ENCODE measurements at places on chromosomes 13 and 19.

GRCh38 chr19:50465986-50466705, 10.2 kb upstream of the EMC10 start:
- DNase-seq: peak; percentile 9

DNA sequence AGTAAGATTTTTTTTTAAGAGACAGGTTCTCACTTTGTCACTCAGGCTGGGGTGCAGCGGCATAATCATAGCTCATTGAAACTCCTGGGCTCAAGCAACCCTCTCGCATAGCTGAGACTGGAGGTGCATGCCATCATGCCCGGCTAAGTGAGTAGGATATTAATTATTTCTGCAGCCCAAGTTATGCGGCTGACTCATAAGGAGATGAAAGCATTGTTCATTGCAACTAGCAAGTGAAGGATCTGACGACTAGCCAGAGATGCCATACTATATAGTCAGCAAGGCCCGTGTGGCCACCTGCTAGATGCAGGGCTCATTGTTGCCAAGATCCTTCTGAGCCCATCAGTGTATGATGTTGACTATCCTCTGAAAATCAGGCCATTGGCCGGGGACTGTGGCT, 45.2 kb downstream of the ABCC4 start:
- DNase-seq: peak; percentile 86

DNA sequence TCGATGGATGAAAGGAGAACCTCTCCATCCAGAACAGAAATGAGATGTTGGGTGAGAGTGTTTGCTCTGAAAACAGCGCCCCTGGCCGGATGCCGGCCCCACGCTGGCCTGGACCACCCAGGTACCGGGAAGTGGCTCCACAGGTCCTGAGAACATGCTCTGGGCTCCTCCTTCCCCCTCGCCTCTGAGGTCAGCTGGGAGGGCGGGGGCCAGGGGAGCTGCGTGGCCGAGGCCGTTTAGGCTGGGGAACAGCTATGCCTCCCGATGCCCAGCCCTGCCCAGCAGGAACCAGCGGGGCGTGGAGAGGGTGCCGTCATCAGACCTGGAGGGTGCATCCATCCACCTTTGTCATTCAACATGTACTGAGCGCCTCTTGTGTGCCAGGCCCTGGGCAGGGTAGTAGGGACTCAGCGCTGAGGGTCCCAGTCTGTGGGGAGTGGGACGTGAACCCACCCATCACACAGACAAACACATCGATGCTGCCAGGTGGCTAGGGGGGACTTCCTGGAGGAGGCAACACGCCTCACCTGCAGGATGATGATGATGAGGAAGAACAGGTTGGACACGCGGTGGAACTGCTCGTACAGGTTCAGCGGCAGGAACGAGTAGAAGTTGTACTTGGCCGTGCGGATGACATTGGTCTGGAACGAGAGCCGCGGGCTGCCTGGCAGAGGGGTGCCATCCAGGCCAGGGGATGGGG, 4.2 kb downstream of the ATP8B3 start:
- no peak for DNase-seq

- no peak for DNase-seq
Observed at GRCh38 chr13:26112843-26113242, 61.0 kb upstream of the SHISA2 start.

DNA sequence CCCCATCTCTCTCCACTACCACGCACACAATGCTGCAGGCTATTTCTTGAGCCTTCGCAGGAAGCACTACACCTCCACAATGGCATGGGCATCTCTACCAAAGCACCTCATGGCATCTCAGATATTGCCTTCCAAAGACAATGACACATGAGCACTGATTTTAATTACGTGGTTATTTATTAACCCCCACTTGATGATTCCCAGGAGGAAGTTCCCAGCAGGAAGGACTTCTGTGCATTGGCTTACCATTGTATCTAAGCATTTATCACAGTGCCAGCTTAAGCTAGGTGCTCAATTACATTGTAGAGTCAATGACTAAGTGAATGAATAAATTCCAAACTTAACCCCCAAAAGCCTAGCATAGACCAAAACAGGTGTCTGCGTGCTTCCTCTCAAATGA, 101.4 kb downstream of the ABCC4 start:
- DNase-seq: no peak

GRCh38 chr19:6063576-6064335, 46.5 kb downstream of the RFX2 start:
- DNase-seq: no peak

DNA sequence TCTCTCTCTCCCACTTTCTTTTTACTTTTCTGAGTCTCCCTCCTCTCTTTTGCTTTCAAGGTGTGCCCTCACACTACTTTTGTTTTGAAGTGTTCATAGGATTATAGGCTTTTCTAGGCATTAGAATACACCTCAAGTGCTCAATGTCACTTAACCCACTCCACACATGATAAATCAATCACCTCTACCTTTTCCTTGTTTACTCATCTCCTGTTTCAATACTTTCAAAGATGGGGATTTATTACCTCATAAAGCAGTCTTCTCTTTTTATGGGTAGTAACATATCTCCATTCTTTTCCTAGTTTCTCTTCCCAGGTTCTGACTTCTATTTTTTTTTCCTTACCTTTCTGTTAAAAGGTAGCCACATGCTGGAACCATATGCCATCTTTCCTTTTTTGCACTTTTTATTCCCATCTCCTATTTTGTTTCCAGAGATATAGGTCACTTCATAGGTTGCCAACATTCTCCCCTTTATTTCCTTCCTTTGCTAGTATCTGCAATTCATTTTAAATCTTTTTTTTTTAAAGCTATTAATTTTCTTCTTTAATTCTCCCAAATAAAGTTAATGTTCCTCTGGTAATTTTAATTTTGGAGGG, 137.6 kb upstream of the SLC10A2 start:
- DNase-seq: no peak

GRCh38 chr19:53157626-53158025, 1.2 kb downstream of the ZNF347 start:
- no peak for DNase-seq

All from fibroblast of skin of scalp (primary cell).